ENCODE measurements at places on chromosomes 2 and 18.

GRCh38 chr18:63987743-63988142 lies 17.9 kb downstream of the SERPINB8 start:
- no peak for DNase-seq

- no peak for DNase-seq
Observed at GRCh38 chr2:56211048-56211447, 27.3 kb downstream of the CCDC85A start.

DNA sequence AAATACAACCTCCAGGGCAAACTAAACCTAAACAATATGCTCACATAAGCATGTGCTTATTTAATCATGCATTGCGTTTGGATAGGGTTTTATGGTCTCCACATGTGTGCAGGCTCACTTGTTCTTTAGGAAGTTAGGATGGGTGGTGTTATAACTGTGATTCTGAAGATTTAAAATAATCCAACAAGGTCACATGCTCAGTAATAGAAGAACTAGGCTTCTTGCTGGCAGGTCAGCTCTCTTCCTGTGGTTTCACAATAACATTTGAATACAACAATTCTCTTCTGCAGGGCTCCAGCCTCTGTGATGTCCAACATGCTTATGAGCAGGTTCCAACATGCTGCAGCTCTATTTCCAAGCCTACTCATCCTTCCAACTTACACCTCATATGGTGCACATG lies 84.0 kb downstream of the MYL12B start:
- DNase-seq: no peak

DNA sequence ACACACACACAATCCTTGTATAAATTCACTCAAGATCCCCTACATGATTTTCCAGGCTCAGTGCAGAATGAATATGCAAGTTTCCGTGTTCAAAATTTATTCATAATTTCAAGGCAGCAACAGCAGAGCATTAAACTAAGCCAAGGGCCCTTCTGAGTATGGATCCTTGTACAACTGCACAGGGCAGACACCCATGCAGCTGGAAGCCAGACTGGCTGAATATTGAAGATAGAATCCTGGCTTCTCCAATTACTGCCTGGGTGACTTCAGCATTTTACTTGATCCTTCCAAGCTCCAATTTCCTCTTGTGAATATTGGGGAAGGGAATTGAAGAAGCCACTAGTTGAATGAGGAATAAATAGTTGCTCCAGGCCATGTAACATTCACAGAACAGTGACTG lies 267.9 kb upstream of the REG3G start:
- no peak for DNase-seq

- DNase-seq: no peak
Observed at GRCh38 chr2:105470979-105471378, 72.1 kb upstream of the FHL2 start.

- no peak for DNase-seq
Observed at GRCh38 chr2:40488927-40489677, 37.2 kb upstream of the SLC8A1 start.

- DNase-seq: no peak
Observed at GRCh38 chr2:46410273-46411244, 68.8 kb upstream of the TMEM247 start.

DNA sequence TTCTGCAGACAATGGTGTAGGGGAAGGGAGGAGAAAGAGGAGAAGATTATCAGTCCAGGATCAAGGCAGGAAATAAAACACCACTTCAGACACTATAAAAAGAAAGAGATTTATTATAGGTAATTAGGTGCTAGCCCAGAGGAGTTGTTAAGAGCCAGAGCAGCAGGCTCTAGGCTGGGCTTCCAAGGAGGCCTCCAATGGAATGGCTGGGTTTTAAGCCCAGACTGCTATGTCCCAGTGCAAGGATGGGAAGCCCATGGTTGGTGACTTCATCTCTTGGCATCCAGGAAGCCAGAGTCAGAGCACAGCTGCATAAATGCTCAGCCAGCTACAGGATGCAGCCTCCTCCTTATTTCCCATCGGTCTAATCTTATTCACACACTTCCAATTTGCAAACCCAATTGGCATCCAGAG lies 95.6 kb downstream of the LAMA3 start:
- DNase-seq: no peak

- no peak for DNase-seq
Observed at GRCh38 chr2:120562218-120563005, 173.3 kb upstream of the GLI2 start.

GRCh38 chr18:49185623-49186022 lies 234.9 kb upstream of the SMAD7 start:
- DNase-seq: no peak

DNA sequence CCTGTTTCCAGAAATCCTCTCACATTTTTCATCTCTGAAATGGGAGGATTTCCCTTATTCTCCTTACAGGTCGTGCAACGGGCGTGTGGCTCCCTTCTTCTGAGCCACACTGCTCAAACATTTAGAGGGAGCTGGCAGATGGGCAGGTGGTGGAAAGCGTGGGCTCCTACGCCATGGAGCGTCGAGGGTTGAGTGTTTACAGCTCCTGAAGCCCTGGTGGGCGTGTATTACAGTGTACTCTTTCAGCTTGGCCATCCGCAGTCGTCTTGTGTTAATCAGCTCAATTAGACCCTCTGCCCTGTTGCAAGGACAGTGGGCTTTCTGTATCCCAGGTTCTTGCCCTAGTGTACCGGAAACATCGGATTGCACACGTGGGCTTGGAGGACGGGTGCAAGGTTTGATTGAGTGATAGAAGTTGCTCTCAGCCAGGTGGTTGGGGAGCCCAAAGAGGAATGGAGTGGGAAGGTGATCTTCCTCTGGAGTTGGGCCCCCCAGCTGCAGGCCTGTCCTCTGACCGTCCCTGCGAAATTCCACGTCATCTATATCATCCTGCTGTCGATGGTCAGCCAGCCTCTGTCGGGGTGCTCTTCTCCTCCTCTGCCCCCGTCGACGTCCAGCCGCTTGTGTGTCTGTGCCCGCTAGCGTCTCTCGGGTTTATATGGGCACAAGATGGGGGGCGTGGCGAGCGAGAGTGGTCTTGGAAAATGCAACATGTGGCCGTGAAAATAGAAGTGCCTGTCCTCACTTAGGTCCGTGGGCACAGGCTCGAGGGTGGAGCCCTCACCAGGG lies 120.3 kb upstream of the DSEL start:
- DNase-seq: no peak

DNA sequence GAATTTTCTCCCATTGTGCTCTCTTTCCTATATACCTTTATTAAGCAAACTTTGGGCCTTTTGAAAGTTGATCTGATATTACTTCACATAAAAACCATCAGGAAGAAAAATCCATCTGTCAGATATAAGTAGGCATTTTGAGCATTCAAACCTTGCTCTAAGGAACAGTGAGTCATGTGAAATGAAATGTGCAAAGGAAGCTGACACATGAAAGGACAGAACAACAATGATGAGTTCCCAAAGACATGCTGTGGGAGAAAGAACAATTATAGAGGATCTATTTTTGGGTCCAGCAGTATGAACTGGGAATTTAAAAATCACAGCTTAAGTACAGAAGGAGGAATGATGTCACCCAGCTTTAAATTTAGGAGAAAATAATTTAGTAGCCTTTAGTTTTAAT lies 18.1 kb downstream of the CALCRL start:
- DNase-seq: no peak

- no peak for DNase-seq
Observed at GRCh38 chr2:5389740-5390139, 302.4 kb upstream of the SOX11 start.

GRCh38 chr2:183782436-183782835 lies 658.2 kb downstream of the NUP35 start:
- DNase-seq: no peak

DNA sequence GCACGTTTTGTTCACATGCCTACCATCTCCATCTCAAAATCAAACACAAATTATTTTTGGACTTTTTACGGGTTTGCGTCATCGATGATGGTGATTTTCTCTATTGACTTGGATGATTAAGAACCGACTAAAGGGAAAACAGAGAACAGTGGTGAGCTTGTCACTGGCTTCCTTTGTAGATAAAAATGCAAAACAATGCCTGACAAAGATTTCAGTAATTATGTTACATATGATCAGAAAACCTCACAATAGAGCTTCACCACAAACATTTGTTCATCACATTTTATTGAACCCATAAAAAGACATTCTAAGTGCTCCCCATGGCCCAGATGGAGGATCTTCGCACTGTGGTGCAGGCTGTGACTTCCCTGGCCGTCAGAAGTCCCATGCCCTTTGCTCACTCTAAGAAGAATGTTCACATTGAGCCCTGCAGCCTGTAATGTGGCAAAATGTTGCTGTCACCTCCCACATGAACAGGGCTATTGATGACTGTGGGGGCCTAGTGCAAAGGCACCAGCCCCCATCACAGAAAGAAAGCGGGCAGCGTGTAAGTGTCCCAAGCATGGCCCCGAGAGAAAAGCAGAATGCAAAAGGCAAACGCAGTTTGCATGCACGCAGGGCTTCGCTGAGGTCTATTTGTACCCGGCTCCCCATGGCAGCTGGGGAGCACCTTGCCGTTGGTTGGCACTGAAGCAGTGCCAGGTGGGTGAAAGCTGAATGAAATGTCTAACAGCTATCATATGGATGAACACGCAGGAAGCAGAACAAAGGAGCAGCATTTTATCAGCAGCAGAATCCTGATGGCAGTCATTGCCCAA lies 60.6 kb downstream of the BCL2 start:
- no peak for DNase-seq

All from sciatic nerve (tissue), 2 donors.